NAMALWA (cell line): ENCODE measurements at places on chromosomes 11 and 22.
A peak's percentile ranks its signal among the peaks of the same experiment; 100 is the strongest.

DNA sequence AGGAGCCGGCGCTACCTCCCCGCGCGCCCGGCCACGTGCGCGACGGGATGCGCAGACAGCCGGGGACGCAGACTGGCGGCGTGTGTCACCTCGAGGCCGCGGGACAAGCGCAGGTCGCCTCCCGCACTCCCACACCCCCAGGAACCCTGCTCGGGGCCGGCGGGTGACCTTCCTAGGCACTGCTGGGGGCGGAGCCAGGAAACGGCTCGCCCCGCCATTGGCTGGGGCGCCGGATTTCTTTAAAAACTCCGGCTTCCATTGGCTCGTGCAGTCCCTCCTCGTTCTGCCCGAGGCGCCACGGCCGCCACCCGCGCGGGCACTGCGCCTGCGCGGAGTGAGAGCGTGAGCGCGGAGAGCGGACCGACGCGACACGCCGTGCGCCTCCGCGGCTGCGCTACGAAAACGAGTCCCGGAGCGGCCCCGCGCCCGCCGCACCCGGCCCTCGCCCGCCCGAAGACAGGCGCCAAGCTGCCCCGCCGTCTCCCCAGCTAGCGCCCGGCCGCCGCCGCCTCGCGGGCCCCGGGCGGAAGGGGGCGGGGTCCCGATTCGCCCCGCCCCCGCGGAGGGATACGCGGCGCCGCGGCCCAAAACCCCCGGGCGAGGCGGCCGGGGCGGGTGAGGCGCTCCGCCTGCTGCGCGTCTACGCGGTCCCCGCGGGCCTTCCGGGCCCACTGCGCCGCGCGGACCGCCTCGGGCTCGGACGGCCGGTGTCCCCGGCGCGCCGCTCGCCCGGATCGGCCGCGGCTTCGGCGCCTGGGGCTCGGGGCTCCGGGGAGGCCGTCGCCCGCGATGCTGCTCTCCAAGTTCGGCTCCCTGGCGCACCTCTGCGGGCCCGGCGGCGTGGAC, at the start of gene PIM3:
PIM3 (plus strand) TSS at position 614 of the 846 bp plus-strand sequence; CDS start at position 790, 176 bp downstream.
- DNase-seq = peak; percentile 96

DNA sequence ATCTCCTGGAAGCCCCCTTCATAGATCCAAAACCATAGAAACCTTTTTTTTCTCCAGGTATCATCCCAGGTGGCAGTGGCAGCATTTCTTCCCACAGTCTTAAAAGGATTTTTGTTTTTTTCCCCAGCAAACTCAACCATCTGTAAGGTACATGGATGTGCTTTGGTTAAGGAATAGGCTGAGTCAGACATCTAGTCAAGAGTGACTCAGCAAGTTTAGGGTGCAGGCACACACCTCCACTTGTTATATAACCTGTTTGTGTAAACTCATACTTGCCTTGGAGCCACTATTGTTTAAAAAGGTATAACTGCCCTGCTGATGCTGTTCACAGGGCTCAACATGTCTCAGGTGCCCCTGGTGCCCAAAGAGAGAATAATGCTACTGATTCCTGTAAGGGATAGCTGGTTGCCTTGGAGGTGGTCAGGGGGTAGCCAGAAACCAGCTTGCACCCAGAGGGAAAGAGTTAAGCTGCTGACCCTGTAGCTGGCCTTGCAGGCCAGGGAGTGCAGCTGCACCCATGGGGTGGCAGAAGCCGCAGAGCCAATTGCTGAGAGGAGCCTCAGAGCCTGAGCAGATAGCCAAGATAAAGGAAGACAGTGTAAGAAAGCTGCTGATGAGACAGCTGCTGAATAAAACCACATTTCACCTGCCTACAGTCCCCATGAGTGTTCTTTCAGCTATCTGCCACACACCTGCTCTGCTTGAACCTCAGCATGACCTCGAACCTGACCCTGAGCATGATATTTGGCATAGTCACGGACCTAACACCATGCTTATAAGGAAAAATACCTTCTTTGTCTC, 1726.1 kb upstream of the RAG2 start:
- no peak for DNase-seq

GRCh38 chr22:25120093-25120561, 79.5 kb upstream of the CRYBB3 start:
- DNase-seq = no peak

DNA sequence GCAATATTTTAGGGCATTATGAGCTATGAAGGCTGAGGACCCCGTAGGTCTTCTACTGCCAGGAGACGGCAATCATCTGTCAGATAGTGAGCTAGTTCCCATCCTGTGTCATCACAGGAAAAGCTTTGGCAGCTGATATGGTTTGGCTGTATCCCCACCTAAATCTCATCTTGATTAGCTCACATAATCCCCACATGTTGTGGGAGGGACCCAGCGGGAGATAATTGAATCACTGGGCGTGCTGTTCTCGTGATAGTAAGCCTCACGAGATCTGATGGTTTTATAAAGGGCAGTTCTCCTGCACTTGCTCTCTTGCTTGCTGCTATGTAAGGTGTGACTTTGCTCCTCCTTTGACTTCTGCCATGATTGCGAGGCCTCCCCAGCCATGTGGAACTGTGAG, 18.1 kb downstream of the CSRP3 start:
- DNase-seq = no peak

DNA sequence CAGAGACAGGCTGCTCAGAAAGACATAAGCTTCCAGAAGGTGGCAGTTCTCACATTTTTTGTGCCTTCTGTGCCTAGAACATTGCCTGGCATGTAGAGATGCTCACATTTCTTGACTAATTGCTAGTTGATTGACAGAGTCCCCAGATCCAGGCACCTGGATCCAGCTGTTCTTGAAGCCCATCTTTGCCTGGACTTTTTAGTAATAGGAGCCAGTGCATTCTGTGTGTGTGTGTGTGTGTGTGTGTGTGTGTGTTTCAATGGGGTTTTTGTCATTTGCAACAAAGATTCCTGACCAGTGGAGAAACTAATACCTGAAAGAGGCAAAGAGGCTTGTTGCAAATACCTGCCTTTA, 15.1 kb downstream of the MRGPRF start:
- DNase-seq = no peak

GRCh38 chr11:14026961-14027360, 64.4 kb downstream of the SPON1 start:
- DNase-seq = no peak

GRCh38 chr11:13091373-13091772, 82.3 kb downstream of the RASSF10 start:
- no peak for DNase-seq

GRCh38 chr11:126163074-126163700, 48.3 kb downstream of the RPUSD4 start:
- DNase-seq = no peak

GRCh38 chr22:30650508-30651116, 15.0 kb downstream of the SLC35E4 start:
- DNase-seq = no peak

DNA sequence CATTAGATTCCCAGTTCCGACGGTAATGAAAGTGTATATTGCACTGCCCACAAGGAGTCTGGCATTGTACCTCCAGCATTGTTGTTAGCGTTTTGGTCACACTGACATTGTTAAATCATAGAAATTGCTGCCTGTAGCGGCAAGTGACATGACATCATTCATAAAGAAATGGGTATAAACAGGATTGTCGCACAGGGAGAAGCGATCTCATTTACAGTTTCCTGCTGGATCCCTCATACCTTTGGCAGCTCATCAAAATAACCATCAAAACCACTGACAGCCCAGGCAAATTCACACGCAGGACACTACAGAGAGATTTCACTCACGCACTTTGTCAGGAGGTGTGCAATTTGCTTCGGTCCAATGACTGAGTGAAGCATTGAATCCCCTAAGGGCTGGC, 3.5 kb downstream of the HTR3B start:
- no peak for DNase-seq

DNA sequence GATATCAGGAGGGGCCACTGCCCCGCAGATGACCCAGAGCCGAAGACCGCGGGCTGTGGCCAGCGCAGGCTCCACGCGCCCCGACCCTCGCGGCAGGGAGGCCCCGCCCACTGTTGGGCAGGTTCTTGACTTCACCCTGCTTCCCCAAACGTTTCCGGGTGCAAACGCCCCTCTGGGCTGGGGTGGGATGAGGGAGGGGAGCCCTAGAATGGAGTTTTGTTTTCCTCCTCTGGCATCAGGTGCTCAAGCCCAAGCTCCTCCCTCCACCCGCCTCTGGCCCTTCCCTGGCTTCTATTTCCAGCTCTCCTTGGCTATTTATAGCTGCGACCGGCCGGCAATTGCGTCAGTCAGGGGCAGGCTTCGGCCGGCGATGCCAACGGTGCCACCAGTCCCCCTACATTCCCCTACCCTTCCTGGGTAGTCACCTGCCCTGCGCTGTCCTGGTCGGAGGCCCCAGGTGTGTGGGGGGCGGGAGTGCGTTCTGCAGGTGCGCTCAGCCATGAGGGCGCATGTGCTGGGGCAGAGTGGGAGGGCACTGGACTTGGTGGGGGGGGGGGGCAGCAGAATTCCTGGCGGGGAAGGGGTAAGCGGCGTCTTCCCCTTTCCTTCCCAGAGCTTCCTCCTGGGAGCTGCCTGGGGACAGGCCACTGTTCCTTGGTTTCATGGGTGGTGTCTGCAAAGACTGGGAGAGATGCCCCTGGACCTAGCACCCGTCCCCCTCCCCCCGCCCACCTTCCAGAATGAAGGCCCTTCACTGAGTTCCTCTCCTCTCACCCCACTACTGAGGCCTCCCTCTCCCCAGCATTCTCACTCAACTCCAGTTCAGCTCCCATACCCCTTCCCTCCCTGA, 23.6 kb downstream of the DUSP8 start:
- no peak for DNase-seq

DNA sequence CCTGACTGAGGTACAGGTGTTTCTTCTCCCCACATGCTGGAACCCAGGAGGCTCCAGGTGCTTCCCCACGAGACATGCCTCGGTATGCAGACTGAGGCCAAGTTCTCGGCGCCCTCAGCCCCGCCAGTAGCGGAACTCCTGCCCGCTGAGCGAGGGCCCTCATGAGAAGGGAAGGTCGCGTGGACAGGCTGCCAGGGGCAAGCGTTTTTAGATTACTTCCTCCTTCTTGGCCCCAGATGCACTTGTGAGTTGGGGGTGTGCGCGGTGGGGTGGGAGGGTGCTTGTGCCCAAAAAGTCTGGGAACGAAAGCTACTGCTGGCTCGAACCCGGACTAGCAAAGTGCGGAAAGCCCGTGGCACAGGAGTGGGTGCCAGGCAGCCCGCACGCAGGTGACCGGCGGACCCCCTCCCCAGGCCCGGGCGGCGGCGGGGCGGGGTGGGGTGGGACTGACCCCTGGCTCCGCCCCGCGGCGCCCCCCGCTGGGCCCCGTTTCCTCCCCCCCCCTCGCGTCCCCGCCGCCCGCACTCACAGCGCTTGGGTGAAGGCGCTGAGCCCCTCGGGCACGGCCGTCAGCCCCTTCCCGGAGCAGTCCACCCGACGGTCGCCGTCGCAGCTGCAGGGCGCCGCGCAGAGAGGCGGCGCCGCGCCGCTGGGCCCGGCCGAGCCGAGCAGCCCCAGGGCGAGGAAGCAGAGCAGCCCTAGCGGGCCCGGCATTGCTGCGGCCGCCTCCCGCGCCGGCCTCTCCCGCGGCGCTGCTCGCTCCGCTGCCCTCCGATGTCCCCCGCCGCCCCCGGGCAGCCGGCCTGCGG, 797 bp downstream of the LGR4 start:
- DNase-seq = peak; percentile 65

DNA sequence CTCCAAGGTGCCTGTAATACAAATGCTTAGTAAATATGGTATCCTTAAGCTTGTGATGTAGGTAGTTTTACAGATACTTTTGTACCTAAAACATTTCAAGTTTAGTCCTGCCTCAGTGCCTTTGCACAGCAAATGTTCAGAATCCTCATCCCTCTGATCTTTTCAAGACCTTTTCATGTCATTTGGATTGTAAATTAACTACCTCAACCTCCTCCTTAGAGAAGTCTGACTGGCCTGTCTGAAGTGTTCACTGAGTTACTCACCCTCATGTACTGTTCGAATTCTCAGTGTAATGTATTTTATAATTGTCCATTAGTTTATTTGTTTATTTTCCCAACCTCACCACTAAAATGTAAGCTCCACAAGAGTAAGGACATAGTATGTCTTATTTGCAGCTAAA, 147.5 kb downstream of the ELP4 start:
- DNase-seq = no peak

GRCh38 chr11:7442588-7443215, 42.6 kb upstream of the OLFML1 start:
- DNase-seq = peak; percentile 84

DNA sequence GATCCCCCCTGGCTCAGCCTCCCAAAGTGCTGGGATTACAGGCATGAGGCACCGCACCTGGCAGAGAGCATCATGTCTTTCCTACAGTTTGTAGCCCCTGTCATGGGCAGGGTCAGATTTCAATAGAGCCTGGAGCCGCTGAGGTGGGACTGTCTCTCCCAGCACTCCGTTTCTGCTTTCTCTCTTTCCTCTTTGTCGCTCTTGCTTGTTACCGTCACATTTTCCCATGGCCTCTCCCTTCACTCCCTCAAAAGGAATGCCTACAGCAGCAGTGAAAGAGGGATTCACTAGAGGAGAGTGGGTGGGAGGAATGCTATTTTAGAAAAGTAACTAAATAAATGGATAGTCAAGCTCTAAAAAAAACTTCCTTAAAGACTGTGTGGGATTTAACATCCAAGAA, 136.7 kb upstream of the TTC12 start:
- no peak for DNase-seq

- DNase-seq = no peak
Measured at GRCh38 chr11:67600324-67601029, 6.3 kb upstream of the NDUFV1 start.

DNA sequence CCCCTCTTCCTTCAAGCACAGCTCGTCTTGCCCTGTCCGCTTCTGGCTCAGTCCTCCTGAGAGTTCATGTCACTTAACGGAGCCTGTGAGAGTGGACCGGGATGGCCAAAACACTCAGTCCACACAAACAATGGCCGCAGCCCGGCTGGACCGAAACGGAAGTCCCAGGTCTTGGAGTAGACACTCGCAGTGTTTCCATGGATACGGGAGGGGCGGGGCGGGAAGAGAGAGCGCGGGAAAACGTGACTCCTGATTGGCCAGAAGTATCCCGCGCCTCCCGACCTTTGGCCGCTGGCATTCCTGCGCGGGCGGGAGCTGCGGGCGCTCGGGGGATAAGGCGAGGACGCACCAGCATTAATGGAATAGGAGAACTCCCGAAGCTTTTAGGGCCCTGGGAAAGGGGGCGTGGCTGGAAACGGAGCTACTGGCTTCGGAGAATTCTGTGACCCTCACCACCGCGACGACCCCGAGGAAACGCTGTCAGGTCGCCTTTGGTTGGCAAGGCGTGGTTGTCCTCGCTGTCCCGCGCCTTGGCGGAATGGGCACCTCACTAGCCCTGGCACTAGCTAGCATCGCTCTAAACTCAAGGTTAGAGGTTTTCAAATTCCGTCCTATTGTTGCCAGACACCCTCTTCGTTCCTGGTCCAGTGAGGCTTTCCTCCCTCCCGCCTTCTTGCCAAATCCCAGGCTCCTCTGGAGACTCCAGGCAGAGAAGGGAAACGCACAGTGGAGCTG, at the start of the genes NLRP14 and ZNF214:
NLRP14 (plus strand) TSS at position 297 of the 735 bp plus-strand sequence. CDS start 18,108 bp downstream, outside the sequence.
ZNF214 (minus strand) TSS at position 164 of the 735 bp plus-strand sequence. CDS start 17,511 bp downstream, outside the sequence.
- DNase-seq = no peak

DNA sequence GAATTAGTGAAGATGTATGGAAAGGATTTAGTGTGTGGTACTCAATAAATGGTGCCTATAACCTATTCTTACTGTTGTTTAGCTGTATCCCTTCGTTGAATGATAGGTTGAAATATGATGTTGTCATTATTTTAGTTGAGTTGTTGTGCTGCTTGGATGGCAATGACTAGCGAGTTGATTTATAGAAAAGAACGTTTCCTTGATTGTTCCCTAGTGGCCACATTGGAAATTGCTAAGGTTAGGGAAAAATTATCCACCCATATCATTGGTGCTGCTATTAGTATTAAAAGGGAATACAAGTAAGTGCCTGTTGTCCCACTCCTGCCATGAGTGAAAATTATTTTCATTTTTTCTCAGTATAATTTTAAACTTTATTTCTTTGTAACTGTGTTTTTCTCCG, 14.5 kb downstream of the EMSY start:
- DNase-seq = peak; percentile 17

GRCh38 chr11:126919147-126919823, 81.3 kb downstream of the KIRREL3 start:
- no peak for DNase-seq
